ENCODE measurements at places on chromosomes 1 and 21.
A peak's percentile ranks its signal among the peaks of the same experiment; 100 is the strongest.

DNA sequence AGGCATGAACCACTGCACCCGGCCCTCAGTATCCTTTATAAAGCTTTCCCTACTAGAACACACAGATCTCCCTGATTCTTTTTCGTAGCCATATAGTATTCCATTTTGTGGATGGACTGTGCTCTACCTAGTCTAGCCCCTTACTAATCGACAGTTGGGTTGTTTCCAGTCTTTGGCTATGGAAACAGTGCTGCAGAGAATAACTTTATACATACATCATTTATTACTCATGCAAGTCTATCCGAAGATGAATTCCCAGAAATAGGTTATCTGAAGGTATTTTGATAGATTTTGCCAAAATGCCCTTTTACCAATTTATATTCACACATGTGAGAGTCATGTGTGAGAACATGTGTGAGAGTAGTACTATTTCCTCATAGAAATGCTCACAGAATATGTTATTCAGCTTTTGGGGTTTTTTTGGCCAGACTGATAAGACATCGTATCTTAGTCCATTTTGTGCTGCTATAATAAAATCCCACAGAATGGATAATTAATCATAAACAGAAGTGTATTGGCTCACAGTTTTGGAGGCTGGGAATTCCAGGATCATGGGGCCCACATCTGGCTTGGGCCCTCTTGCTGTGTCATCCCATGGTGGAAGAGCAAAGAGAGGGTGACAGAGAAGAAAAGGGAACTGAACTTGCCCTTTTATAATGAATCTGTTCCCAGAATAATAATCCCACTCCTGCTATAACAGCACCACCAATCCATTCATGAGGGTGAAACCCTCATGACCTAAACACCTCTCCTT is 17.3 kb upstream of the FGR start:
- no peaks in the 10 kb centered on the region for H3K27me3 ChIP-seq
- H3K4me1 ChIP-seq = peaks cover 4% of the 10 kb centered on the region
- H3K4me3 ChIP-seq = no peak overlapping the region
- H3K27ac ChIP-seq = no peak overlapping the region
- no peak for DNase-seq
- H3K36me3 ChIP-seq = no peaks in the 10 kb centered on the region

DNA sequence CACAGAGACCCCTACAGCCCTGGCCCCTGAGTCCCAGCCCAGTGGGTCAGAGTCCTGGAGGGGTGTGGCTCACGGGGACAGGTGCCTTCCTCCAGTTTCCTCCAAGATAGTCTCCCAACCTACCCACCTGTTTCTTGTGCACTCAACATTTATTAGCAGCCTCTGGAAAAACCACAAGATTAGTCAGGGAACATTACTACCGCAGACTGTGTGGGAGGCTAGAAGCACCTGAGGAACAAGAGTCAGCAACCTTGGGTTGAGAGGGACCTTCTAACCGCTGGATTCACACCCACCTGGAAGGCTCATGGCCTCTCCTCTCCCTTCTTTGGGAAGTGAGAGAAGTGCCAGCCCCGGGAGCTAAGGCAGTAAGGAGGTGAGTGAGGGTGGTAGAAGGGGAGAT is 22.5 kb upstream of the IKBKE start:
- H3K4me3 ChIP-seq = no peak overlapping the region
- peaks cover 21% of the 10 kb centered on the region for H3K36me3 ChIP-seq
- H3K27me3 ChIP-seq = no peaks in the 10 kb centered on the region
- peak overlapping the region; percentile 84 for H3K27ac ChIP-seq
- DNase-seq = no peak
- H3K4me1 ChIP-seq = no peaks in the 10 kb centered on the region

- no peak overlapping the region for H3K27ac ChIP-seq
- H3K36me3 ChIP-seq = no peaks in the 10 kb centered on the region
- H3K4me3 ChIP-seq = no peak overlapping the region
- H3K27me3 ChIP-seq = no peaks in the 10 kb centered on the region
Measured at GRCh38 chr21:40631211-40631610, 215.7 kb downstream of the DSCAM start.

- H3K27ac ChIP-seq = no peak overlapping the region
- H3K4me3 ChIP-seq = no peak overlapping the region
- H3K36me3 ChIP-seq = peaks cover 17% of the 10 kb centered on the region
Measured at GRCh38 chr21:39176271-39176709, 7.0 kb downstream of the PSMG1 start.

DNA sequence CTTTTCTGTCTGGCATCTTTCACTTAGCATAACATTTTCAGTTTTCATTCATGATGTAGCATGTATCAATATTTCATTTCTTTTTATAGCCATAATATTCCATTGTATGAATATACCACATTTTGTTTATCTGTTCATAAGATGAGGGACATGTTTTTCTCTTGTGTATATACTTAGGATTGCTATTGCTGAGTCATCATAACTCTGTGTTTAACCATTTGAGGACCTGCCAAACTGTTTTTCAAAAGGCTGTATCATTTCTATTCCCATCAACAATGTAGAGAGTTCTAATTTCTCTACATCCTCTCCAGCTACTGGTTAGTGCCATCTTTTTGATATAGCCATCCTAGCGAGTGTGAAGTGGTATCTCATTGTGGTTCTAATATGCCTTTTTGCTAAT is 26.2 kb downstream of the MPZL1 start:
- H3K36me3 ChIP-seq = no peaks in the 10 kb centered on the region
- H3K27ac ChIP-seq = no peak overlapping the region
- no peaks in the 10 kb centered on the region for H3K4me1 ChIP-seq
- DNase-seq = no peak
- H3K4me3 ChIP-seq = no peak overlapping the region
- H3K27me3 ChIP-seq = no peaks in the 10 kb centered on the region

DNA sequence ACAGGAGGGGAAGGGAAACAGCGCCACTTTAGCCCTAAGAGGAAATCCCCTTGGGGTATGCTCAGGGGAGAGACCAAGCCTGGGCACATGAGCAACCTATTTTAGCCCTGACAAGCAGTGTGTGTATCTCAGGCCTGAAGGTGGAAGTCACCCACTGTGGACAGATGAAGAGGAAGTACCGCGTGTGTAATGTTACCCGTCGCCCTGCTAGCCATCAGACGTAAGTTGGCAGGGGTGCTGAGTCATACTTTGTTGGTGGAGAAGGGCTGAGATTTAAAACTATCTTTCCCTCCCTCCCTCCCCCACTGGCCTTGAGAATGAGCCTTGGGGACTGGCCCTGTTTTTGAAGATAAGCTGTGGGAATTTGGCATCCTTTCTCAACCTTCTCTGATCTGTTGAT is 11.2 kb downstream of the AGO1 start:
- DNase-seq = no peak
- H3K27ac ChIP-seq = no peak overlapping the region
- no peaks in the 10 kb centered on the region for H3K27me3 ChIP-seq
- H3K4me3 ChIP-seq = no peak overlapping the region
- peaks cover 51% of the 10 kb centered on the region for H3K36me3 ChIP-seq
- no peaks in the 10 kb centered on the region for H3K4me1 ChIP-seq

DNA sequence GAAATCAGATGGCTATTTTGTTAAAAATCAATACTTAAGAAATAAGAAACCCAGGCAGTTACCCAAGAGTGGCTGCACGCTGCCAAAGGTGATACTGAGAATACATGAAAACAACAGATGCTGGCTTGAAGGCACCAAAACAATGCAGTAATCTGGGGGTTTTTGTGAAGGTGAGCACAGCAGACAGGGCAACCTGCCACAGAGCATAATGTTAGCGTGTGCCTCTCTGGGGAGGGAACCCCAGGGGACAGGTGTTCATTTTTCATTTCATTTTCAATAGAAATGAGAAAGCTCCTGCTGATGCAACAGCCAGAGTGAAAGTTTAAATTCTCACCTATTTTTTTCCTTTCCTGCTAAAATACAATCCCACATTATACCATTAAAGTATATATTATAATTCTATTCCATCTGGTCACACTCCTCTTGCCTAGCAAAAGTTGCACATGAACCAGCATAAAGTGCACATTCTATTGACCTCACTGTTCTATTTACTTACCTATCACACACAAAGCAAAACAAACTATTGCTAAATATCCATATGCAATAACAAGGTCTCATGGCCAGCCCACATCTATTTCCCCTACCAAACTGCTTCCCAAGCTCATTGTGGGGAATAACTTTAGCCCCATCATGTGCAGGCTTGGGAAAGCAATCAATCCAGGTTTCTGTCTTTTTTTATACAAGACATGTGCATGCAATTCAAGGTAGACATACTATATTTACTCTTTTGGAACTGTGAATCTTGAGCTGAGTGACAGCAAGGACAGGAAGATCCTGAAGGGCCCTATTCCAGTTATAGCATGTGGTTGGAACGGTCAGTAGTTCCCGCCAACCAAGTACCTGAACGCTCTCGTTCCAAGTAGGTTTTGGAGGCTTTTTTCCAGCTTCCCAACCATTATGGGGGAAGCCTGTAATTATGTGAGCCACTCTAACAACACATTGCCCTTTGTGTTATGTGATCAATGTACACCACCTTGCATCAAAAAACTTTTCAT is 173.6 kb downstream of the RERE start:
- DNase-seq = no peak
- H3K27ac ChIP-seq = no peak overlapping the region
- no peaks in the 10 kb centered on the region for H3K4me1 ChIP-seq
- no peaks in the 10 kb centered on the region for H3K36me3 ChIP-seq

DNA sequence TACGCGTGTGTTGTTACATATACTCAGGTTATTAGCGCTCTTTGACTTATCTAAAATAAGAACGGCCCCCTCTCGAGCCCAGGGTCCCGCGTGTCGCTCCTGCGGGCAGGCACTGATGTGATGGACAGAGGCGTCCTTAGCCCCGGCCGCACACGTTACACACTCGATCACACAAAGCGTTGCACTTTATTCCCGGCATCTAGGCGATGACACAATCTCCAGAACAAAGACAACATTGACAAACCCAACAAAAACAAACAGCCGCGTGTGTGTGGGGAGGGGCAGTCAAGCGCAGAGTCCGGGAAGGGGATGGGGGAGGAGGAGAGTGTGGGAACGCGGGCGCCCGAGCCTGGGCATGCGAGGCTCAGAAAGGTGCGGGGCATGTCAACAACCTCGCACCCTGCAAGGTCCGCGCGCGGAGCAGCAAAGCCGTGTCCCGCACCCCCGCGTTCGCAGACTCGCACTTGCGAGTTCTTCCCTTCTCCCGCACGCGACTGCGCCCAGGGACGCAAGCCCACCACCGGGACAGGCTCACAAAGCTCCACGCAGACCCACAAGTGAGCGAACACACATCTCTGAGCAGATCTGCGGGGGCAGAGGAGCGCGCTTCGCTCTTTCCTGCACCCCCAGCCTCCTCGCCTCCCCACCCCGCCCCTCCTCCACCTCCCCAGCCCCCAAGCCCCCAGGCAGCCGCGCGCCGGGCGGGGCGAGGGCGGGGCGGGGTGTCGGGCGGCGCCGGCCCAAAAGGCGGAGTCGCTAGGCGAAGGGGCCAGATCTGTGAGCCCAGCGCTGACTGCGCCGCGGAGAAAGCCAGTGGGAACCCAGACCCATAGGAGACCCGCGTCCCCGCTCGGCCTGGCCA is at the start of gene EFNA1:
Gene EFNA1, plus strand, starts transcription at position 772 of the 862 bp plus-strand sequence. CDS start 102 bp downstream, outside the sequence.
- DNase-seq = peak; percentile 33
- H3K27ac ChIP-seq = peak within 1 kb of the TSS; percentile 4
- H3K36me3 ChIP-seq = peaks cover 7% of the 10 kb centered on the region
- peak within 1 kb of the TSS; percentile 91 for H3K4me3 ChIP-seq
- peaks cover 71% of the 10 kb centered on the region for H3K27me3 ChIP-seq
- peaks cover 26% of the 10 kb centered on the region for H3K4me1 ChIP-seq

- no peaks in the 10 kb centered on the region for H3K4me1 ChIP-seq
- no peak for DNase-seq
- H3K27ac ChIP-seq = no peak overlapping the region
- no peaks in the 10 kb centered on the region for H3K36me3 ChIP-seq
- no peak overlapping the region for H3K4me3 ChIP-seq
- peaks cover 16% of the 10 kb centered on the region for H3K27me3 ChIP-seq
Measured at GRCh38 chr1:63817152-63817667, 43.4 kb downstream of the ROR1 start.

DNA sequence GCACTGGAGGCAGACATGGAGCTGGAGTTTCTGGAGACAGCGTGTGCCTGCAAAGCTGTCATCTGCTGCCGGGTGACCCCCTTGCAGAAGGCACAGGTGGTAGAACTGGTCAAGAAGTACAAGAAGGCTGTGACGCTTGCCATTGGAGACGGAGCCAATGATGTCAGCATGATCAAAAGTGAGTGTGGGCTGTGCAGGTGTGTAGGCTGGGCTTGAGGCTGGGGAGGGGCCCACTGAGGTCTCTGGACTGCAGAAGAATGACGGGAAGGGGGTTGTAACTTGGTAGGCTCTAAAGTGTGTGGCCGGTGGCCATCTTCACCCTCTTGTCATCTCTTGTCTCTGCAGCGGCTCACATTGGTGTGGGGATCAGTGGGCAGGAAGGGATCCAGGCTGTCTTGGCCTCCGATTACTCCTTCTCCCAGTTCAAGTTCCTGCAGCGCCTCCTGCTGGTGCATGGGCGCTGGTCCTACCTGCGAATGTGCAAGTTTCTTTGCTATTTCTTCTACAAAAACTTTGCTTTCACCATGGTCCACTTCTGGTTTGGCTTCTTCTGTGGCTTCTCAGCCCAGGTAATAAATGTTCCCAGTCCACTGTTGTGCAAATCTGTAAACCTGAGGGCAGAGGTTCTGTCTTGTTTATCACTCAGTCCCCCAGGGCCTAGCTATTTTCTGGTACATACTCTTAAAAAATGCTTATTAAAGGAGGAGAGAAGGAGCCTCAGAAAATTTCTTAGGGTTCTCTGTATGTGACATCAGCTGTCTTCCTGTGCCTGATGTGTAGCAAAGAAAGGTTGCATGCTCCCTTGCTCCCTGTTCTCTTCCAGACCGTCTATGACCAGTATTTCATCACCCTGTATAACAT is 19.9 kb downstream of the ATP8B2 start:
- H3K4me3 ChIP-seq = peak overlapping the region; percentile 83
- peak overlapping the region; percentile 41 for H3K27ac ChIP-seq
- DNase-seq = peak; percentile 73
- no peaks in the 10 kb centered on the region for H3K27me3 ChIP-seq
- peaks cover 68% of the 10 kb centered on the region for H3K4me1 ChIP-seq

DNA sequence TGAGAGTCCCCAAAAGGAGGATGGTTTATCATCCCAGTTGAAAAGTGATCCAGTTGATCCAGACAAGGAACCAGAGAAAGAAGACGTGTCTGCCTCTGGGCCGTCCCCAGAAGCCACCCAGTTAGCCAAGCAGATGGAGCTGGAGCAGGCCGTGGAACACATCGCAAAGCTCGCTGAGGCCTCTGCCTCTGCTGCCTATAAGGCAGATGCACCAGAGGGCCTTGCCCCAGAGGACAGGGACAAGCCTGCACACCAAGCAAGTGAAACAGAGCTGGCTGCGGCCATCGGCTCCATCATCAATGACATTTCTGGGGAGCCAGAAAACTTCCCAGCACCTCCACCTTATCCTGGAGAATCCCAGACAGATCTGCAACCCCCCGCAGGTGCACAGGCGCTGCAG is 43.3 kb downstream of the ZBTB17 start:
- no peak for DNase-seq
- H3K36me3 ChIP-seq = peaks cover 76% of the 10 kb centered on the region
- peaks cover 5% of the 10 kb centered on the region for H3K4me1 ChIP-seq
- no peaks in the 10 kb centered on the region for H3K27me3 ChIP-seq

GRCh38 chr1:21381354-21381753 is 58.6 kb upstream of the NBPF3 start:
- no peak for DNase-seq
- no peak overlapping the region for H3K27ac ChIP-seq
- no peaks in the 10 kb centered on the region for H3K4me1 ChIP-seq
- no peak overlapping the region for H3K4me3 ChIP-seq
- no peaks in the 10 kb centered on the region for H3K36me3 ChIP-seq
- peaks cover 21% of the 10 kb centered on the region for H3K27me3 ChIP-seq
